ENCODE measurements at places on chromosomes 13 and 19.

DNA sequence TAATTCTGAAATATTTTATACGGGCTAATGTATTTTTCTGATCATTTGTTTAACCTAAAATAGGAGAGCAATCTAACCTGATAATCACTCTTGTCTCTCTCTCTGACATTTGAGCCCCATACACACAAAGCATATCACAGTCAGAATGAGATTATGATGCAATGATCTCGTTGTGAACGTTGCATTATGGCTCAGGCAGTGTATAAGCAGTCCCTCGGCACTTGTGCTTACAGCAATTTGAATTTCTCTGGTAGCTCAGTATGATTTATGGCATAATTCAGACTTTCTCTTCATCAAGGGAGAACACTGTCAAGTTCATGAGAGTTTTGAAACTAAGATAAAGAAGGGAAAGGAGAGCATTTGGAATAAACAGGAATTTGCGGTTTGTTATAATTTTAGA, 256.1 kb downstream of the DACH1 start:
- DNase-seq: no peak

DNA sequence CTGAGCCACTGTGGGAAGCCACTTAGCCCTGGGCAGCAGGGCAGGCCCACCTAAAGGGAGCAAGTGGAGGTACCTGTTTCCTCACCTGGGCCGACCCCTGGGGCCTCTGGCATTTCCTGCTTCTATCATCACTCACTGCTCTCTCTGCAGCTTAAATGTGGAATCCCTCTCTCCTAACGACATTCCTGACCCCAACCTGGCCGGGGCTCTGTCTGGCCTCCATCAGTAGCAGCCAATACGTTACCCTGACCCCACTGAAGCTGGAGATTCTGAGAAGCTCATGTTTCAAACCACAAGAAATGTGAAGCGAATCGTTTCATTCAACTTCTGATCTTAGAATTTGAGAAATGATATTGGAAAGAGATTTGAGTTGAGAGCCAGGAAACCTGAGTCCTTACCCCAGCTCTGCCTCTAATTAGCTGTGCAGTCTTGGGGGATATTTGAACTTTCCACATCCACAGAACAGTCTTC, 39.9 kb downstream of the DOCK9 start:
- no peak for DNase-seq

DNA sequence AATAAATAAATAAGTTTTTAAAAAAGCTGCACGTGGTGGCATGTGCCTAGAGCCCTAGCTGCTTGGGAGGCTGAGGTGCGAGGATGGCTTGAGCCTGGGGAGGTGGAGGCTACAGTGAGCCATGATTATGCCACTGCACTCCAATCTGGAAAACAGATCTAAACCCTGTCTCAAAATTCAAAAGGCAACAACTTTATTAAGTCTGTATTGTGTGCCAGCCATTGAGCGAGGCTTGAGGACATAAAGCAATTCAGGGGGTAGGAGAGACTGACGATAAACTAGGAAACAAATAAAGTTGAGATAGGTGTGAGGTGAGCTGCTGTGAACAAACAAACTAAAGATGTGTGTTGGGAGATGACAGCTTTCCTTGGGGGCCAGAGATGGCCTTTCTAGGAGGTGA, 8.7 kb downstream of the CELF5 start:
- no peak for DNase-seq

DNA sequence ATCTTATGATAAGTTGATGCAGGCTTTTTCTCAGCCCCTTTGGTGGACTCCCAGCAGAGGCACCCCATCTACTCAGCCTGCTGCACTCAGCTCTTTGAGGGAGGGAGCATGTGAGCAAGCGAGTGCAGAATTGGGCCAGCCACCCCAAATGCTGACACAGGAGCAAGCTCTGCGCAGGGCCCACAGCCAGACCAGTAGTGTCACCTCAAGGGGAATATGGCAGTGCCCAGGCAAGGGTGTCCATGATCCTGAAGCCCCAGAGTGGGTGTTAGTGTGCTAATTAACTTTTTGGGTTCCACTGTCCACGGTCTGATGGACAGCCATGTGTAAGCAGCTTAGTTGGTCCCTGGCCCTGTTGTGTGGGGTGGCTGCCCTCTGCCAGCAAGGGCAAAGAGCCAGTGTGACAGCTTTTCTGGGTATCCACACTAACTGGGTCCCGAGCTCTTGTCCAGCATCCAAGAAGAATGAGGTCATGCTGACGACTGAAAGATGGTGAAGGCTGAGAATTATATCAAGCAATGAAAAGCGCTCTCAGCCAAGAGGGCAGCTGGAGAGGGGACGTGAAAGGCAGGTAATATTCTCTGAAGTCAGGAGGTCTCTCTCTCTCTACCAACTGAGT, 898.3 kb upstream of the PCDH9 start:
- no peak for DNase-seq

DNA sequence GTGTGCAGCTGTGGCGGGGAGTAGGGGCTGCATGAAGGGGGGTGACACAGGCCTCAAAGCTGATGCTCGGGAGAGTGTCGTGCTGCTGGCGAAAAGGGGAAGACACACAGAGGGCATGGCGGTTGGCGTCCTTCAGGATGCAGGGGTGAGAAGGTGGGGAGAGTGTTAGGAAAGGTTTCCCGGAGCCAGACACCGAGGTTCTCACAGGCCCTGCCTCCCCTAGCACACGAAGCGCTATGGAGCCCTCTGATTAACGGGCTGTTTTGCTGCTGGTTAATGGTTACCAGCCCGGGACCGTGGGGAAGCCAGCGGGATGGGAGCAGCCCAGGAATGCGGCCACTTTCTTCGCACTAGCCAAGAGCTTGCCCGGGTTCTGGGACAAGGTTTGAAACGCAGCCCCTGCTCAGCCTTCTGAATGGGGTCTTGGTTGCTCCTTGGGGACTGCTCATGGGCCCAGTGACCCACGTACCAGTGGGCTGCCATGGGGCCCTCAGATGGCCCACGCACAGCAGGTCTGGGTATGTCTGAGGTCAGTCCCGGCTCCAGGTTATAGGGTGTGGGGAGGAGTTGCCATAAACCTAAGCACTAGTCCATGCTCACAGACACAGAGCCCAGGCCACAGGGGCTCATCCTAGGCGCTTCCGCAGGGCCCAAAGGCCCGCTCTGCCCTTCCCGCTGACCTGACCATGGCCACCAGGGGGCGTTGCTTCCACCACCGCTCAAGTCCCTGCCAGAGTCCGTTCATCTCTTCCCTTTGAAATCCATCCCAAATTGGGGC, 31.3 kb upstream of the ISYNA1 start:
- DNase-seq: no peak

- DNase-seq: no peak
Observed at GRCh38 chr19:54298357-54299125, 14.4 kb downstream of the LILRA5 start.

- no peak for DNase-seq
Observed at GRCh38 chr13:84362777-84363176, 480.5 kb upstream of the SLITRK1 start.

All from left colon (tissue), 2 donors.